ENCODE measurements at places on chromosomes 16 and 17.

DNA sequence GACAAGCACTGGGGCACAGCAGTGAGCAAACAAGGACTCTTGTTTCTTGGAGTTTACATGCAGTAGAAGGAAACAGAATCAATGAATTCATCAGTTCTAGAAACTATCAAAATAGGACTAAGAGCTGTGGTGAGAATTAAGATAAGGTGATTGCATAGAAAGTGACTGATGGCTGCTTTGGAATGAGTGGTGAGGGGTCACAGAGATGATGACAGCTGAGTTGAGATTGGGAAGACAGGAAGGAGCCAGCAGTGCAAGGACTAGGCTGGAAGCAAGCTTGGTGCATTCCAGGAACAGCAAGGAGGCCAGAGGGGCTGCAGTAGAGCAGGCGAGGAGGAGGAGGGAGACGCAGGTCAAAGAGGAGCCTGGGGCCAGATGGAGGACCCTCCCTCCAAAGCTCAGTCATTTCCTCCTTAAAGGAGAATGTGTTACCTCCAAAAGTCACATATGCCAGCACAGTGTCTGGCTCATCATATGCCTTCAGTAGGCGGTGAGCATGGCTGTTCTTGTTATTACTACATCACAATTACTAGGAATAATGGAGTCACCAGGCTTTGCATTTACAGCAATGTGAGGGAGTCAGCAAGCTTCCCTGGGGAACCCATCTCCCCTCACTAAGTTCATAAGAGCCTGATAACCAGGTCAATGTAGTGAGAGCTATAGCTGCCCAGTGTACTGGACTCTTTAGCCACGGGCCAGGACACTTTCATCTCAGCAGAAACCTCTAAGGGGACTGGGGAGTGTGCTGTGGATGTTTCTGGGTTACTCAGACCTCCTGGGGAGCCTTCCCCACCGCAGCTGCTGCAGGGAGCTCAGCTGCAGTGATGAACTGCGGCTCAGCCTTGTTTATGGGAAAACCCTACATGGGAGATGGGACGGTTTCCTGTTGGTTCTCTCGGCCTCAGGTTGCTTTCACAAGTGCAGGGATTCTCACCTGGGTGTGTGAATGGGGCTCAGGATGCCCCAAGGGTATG is 157.2 kb downstream of the SEC14L1 start:
- DNase-seq = no peak

DNA sequence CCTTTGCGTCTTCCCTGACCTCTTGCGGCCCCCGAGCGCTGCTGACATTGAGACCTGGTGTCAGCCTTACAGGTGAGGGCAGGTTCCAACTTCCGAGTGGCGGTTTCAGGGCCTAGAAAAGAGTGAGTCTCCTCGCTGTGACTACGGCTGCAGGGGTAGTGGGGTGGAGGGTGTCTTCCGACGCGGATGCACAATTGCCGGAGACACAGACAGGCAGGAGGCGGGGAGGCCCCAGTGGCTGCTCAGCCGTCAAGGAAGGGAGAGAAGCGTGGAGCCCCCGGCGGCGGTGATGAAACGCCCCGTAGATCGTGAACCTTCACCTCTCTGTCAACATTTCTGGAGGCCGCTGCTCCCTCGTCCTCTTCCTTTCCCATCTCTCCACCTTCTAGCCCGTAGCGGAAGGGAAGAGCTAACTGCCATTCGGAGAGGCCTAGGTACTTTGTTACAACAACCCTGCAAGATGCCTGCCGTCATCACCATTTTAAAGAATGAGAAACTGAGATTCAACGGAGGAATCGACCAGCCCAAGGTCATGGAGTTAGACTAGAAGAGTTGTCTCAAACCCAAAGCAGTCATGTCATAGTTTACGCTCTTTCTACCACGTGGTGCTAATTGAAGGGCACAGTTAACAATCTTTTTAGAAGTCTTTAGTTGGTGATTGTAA is 485 bp downstream of the DNAJA3 start:
- peak; percentile 54 for DNase-seq

GRCh38 chr17:6711081-6711674 is 2.0 kb downstream of the SLC13A5 start:
- DNase-seq = no peak

DNA sequence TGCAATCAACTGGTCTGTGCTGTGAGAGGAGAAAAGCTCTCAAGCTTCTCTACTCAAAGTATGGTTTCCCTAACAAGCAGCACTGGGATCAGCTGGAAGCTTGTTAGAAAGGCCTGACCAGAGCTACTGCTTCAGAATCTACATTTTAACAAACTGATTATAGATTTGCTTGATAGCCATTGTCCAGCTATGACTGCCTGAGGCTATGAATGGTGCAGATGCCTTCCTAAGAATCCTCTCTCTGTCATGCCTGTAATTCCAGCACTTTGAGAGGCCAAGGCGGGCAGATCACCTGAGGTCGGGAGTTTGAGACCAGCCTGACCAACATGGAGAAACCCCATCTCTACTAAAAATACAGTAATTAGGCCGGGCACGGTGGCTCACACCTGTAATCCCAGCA is 28.6 kb downstream of the PKD1L3 start:
- no peak for DNase-seq

DNA sequence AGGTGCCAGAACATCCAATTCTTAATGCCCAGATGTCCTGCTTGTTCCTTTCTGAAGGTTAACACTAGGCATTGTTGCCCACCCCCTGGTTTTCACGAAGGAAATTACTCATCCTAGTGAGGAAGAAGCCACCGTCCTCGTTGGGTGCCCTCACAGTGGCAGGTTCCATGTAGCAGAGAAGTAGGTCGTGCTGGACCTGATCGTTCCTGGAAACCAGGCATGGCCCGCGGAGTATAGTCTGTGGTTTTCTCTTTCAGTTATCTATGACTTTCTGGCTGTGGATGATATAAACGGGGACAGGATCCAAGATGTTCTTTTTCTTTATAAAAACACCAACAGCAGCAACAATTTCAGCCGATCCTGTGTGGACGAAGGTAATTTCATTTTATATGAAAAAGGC is 16.5 kb downstream of the RGS11 start:
- no peak for DNase-seq

DNA sequence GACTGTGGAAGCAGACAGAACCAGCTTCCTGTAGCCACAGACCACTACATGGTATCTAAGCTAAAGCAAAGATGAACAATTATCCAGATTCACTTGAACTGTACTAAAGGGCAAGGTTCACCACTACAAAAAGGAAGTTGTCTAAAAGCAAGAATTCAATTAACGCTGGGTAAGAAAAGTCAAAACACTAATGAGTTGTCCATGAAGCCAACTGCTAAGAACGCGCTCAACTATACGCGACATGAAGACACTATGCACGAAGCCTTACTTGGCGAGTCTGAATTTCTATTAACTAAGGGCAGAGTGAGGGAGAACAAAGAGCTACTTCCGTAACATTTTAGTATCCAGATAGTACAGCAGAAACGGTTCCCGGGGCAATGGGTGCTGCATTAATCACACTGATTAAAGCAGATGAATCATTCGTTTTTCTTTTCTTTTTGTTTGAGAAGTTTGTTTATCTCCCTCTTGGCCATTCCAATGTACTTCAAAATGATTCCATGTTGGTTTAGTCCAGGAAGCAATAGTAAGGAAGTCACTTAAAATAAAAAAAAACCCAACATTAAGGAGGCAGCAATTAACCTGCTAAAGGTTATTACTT is 2.8 kb upstream of the RPS15A start:
- DNase-seq = no peak

DNA sequence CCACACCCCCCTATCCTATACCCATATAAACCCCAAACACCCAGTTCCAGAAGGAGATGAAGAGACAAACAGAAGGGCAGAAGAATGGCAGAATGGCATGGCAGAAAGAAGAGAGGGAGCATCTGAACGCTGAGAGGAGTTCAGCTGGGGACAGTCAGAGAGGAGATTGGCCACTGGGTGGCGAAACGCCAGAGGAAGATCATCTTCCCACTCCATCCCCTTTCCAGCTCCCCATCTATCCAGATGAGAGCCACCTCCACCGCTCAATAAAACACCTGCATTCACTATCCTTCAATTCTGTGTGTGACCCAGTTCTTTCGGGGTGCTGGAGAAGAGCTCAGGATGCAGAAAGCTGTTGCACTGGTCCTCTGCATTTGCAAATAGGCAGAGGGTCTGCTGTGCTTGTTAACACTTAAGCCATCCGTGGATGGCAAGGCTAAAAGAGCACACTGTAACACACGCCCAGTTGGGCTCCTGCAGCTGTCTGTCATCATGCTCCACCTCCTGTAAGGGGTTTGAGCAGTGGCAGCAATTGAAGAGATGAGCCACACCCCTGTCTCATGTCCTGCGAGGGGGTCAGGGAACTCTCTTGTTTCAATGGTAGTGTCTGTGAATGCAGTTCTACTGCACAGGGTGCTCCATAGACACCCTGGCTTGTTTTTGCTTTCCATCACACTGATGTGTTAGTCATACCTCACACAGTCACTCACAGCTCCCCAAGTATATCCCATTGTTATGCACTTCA is 1034.8 kb upstream of the RBFOX1 start:
- no peak for DNase-seq

- no peak for DNase-seq
Measured at GRCh38 chr16:12975766-12976165, 74.4 kb downstream of the SHISA9 start.

GRCh38 chr16:74524926-74525325 is 82.0 kb downstream of the GLG1 start:
- no peak for DNase-seq

GRCh38 chr16:81469710-81470535 is 25.3 kb downstream of the CMIP start:
- DNase-seq = peak; percentile 75

DNA sequence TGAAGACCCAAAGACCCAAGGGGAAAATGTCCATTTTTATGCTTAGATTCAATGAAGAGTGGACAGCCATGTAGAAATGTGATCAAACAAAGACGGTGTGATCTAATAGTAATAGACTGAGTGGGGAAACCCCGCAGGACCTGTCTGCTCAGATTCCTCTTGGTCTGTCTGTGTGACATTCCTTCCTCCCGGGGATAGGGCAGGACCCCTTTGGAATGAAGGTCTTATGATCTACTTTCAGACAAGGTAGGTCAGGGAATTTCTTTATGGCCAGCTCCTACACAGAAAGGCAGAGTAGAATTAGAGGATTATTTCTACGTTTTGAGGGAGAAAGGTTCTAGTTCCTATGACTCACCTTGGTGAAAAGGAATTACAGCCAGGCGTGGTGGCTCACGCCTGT is 267.6 kb downstream of the STX8 start:
- DNase-seq = no peak

- DNase-seq = no peak
Measured at GRCh38 chr16:73616166-73616753, 568.3 kb upstream of the ZFHX3 start.

DNA sequence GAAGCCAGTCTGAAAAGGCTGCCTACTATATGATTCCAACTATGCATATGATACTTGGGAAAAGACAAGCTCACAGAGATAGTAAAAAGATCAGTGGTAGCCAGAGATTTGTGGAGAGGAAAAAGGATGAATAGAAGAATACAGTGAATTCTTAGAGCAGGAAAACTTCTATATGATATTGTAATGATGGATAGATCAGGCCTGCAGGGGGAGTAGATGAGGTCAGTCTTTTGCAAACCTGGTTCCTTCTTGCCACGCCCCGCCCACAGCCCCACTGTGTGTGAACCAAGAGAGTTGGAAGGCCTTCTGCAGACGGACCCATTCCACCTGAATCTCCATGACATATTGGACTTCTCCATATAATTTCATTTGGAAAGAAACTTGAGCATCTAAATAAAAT is 761 bp upstream of the CCL8 start:
- peak; percentile 5 for DNase-seq

- no peak for DNase-seq
Measured at GRCh38 chr17:39485555-39485954, 24.3 kb downstream of the CDK12 start.

DNA sequence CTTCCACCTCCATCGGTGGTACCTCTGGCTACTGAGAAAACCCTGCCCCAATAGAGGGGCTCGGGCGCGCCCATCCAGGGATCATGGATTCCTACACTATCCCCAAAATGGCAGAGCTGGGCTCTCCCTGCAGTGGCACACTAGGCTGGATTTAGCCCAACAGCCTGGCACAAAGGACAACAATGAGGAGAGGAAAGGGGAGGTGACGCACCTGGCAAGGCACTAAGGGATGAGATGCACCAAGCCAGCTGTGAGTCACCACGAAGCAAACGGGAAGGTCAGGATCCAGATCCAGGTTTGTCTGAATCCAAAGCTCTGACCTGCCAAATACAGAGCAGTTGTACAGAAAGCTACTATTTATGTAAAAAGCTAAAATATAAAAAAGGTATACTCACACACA is 18.1 kb downstream of the UBE2O start:
- no peak for DNase-seq

GRCh38 chr16:89155184-89155679 is 16.3 kb upstream of the CDH15 start:
- no peak for DNase-seq

DNA sequence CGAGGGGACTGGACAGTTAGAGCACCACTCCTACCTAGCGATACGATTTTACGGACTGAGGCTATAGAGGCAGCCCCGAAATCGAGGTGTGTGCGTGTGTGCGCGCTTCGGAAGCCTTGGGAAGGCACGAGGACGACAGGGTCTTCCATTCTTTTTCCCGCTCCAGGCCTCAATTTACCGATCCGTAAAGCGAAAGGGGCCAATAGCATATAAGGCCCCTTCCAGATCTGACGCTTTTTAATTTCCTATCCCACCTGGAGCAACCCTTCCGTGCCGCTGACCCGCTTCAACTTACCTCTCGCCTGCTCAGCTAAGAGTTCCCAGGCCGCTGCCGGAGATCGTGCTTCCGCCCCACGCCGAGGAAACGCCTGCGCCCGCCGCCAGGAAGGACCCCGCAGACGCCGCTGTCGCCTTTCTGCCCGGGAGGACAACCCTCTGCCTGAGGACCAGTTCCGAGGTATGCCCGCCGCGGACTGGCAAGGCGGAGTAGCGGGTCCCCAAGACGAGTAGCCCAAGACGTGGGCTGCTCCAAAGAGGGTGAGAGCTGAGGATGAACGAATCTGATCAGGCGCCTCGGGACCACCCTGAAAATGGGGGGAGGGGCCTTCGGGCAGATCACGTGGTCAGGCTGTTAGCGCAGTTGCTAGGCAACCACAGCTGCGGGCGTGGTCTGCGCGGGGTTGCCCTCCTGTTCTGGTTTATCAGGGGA is at the start of gene EFTUD2:
TSS of gene EFTUD2 (minus strand) at position 372 of the 709 bp plus-strand sequence. CDS start 4,924 bp downstream, outside the sequence.
- DNase-seq = peak; percentile 92

- no peak for DNase-seq
Measured at GRCh38 chr16:1580256-1580655, 31.6 kb downstream of the IFT140 start.

DNA sequence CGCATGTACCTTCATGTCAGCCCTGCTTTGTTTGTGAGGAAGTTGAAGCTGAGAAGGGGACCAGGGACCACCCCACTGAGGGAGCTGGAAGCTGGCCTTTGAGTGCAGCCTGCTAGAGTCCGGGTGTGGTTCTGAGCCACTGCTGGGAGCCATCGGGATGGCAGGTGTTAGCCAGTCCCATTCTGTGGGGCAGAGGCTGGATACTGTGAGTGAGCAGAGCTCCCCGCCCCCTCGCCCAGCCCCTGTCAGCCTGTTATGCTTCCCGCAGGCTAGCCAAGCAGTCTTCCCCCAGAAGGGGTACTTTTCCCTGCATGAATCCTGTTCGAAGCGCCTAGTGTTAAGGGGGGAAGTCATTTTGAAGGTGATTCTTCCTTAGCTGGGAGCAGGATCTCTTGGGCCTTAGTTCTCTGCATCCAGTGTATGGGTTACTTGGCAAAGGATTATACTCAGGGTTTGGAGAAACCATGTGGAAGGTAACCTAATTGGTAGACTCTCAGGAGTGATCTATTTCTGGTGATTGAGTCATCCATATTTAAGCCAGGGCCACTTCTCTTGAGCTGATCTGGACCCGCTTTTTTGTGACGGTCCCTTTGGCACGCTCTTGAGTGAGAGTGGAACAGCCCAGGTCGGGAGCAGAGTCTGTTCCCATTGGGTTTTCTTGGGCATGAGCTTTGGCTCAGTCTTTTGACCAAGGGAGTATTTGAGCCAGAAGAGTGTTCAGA is 23.8 kb downstream of the AKAP1 start:
- DNase-seq = no peak
